ENCODE measurements at places on chromosomes 2 and 18.
A peak's percentile ranks its signal among the peaks of the same experiment; 100 is the strongest.

DNA sequence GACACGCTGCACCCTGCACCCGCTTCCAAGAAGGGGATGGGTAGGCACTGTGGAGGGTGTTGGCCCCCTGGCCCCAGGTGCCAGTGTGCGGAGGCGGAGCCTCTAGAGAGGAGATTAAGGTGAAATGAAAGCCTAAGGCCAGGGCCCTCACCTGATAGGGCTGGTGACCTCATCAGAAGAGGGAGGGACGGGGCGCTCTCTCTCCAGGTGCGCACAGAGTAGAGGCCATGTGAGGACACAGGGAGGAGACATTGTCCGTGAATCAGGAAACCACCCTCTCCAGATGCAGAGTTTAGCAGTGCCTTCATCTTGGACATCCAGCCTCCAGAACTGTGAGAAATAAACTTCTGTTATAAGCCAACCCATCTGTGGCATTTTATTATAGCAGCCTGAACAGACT lies 62.3 kb downstream of the PSMG2 start:
- no peak for DNase-seq

GRCh38 chr2:162114271-162114670 lies 37.8 kb downstream of the GCG start:
- no peak for DNase-seq

DNA sequence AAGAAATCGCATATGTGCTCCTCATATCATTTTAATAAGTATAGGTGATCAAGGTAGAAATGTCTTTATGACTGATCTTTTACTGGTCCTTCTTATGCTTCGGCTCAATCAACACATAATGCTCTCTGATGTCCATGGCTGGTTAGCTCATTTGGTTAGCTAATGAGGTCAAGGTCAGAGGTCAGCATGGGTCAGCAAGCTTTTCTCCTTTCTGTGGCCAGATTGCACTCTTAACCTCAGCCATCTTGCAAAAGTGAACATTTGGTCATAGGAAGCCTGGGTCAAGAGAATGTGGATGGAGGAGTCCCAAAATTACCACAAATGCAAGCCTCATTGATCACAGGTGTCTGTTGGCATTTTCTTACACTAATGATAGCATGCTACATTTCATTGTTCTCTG lies 35.4 kb upstream of the DARS1 start:
- no peak for DNase-seq

- DNase-seq = no peak
These were observed 104.2 kb downstream of the ZNF521 start for GRCh38 chr18:25247725-25248124.

DNA sequence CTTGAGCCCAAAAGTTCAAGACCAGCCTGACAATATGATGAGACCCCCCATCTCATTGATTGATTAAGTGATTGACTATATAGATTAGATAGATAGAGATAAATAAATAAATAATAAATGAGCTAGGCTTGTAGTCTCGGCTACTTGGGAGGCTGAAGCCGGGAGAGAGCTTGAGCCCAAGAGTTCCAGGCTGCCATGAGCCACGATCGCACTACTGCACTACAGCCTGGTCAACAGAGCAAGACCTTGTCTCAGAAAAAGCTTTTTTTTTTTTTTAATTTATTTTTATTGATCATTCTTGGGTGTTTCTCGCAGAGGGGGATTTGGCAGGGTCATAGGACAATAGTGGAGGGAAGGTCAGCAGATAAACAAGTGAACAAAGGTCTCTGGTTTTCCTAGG lies 12.4 kb downstream of the EIPR1 start:
- no peak for DNase-seq

DNA sequence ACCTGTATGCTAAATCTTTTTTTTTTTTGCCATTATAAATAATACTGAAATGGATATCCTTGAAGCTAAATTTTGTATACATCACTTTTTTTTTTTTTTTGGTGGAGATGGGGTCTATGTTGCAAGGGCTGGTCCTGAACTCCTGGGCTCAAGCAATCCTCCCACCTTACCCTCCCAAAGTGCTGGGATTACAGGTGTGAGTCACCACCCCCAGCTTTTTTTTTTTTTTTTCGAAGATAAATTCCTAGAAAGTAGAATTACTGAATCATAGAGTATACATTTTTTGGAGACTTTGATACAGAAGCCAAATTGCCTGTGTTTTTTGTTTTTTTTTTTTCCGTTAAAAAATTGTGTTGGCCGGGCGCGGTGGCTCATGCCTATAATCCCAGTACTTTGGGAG lies 51.0 kb upstream of the MCFD2 start:
- DNase-seq = no peak

- DNase-seq = no peak
These were observed 31.8 kb downstream of the CYRIA start for GRCh38 chr2:16633621-16634430.

DNA sequence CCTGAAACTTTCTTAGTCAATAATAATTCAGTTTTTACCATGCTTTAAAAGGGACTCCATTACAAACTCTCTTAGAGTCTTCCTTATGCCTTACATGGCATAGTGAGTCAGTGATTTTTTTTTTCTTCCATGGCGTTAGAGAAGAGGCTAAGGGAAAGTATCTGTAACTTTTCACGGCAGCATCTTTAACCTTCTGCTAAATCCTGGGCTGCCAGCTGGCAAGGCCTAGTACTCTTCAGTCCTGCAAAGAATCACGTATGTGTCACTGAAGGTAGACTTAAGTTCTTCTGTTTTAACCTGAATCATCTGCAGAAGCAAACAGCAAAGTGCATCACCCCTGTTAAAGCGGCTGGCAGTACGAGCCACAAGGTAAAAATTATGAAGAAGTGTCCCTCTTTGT lies 286.3 kb upstream of the FN1 start:
- no peak for DNase-seq

DNA sequence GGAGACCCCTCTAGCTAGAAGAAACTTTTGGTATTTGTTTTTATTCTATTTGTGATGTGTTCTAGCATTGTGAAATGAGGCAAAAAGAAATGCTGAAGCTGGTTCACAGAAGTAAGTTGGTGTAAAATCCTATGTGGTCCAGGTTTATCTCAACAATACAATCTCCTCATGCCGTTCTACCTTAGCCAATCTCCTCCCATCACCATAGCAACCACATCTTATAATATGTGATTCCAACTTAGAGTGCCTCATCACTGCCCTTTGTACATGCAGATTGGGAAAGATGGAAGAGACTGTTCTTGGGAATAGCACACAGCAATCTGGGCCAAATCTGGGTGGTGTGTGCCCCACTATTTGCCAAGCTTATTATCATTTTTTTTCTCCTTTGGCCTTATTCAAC lies 30.3 kb downstream of the DPP10 start:
- DNase-seq = no peak

DNA sequence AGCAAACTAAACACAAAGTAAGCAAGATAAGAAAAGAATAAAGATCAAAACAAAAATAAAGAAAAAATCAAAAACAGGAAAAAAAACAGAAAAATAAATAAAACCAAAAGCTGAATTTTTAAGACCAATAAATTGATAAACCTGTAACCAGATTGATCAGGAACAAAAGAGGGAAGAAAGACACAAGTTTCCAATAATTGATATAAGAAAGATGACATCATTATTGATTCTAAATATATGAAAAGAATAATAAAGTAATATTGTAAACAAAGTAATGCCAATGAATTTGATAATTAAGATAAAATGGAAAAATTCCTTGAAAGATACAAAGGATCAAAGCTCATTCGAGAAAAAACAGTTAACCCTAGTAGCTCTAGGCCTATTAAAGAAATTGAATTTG lies 394.6 kb upstream of the LRATD1 start:
- no peak for DNase-seq

GRCh38 chr2:24147364-24147763 lies 24.1 kb downstream of the FAM228B start:
- no peak for DNase-seq

DNA sequence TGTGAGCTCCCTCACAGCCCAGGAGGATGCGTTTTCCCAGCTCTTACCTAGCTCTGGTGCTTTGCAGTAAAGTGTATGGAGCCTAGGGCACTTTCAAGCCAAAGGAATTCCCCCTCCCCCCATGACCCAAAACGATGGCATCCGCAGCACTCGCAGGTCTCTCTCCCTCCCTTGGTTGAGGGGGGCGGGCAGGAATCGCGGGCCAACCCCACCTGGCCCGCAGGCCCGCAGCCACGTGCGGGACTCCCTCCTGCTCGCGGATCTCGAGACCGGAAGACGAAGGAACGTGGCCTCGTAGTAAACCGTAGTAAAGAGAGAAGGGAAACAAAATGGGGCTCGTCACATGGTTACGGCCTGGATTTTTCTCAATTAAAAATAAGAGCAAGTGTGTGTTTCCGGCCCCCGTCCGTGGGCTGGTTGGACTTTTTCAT lies 8.5 kb downstream of the IRS1 start:
- peak; percentile 48 for DNase-seq

GRCh38 chr2:232772531-232772930 lies 3.8 kb downstream of the KCNJ13 start:
- peak; percentile 64 for DNase-seq

DNA sequence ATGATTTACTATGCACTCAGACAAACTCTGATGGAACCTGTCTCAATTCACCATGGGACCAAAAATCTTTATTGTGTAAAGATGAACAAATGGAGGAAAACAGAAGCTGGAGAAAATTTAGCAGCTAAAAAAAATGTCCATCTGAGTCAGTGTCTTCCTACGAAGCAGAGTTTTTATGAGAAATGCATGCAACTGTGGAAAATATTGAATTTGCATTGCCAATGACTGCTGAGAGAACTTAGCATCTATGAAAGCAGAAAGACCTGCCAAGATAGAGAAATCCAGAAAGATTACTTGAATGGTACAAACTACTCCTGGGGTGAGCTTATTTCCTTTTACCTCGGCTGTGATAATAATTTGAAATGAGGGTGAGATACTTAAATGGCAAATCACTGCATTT lies 289.7 kb upstream of the GCFC2 start:
- no peak for DNase-seq

- no peak for DNase-seq
These were observed 30.6 kb downstream of the ARMC9 start for GRCh38 chr2:231228974-231229529.

DNA sequence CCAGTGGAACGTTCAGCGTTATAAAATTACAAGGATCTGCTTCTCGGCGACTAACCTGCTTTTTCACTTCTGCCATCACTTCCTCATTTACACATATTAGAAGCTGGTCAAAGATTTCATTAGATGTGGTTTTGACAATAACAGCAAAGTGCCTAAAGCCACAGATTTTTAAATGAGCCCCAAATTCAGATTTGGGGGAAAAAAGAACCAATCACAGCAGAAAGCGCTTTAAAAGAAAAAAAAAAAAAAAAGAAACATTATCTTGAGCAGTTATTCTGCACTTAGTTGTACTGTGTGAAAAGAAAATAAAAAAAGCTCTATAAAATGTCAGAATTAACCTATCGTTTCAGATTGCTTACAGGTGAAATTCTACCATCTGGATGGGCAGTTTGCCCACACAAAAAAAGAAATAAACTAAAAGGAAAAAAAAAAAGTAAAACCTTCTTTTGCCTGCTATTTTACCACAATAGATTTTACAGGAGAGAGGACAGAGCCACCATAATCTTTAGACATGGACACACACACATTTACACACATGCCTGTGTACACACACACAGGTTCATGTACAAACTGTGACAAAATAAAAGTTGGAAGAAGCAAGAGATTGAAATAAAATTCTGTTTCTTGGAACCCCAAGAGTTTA lies 167.2 kb downstream of the TCF4 start:
- no peak for DNase-seq

DNA sequence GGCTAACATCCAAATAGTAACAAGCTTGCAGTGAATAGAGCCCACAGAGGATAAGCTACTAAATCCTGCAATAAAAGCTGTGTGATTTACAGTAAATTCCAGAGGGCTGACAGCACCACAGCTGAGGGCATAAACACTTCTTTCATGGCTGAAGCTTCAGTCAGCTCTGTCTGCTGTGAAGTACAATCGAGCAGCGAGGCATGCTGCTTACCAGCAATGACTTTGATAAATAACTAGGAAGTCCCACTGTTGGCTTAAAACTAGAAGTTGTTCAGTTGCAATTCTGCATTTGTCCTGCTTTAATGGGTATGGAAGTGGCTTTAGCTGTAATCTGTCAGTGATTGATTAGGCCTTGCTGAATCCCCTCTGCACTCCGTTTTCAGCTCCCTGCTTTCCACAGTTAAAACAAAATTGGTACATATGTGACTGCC lies 65.2 kb upstream of the FIGN start:
- no peak for DNase-seq

DNA sequence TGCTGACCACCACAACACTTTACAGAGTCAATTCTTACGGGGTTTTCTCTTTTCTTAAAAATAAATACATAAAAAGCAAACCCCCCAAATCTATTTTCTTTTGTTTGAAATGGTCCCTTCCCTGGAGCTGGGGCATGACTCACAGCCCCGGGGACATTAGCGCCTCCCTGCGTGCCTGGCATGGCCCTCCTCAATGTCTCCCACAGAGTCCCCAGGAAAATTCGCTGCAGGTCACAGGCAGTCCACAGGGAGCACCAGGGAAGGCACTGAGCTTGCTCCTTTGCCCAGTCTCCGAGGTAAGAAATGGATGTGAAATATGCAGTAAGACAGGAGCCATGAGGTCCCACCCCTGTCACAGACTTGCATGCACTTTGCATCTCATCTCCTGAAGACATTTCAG lies 142.5 kb downstream of the LAMA1 start:
- DNase-seq = no peak

GRCh38 chr2:205834796-205835195 lies 152.5 kb downstream of the NRP2 start:
- DNase-seq = no peak

DNA sequence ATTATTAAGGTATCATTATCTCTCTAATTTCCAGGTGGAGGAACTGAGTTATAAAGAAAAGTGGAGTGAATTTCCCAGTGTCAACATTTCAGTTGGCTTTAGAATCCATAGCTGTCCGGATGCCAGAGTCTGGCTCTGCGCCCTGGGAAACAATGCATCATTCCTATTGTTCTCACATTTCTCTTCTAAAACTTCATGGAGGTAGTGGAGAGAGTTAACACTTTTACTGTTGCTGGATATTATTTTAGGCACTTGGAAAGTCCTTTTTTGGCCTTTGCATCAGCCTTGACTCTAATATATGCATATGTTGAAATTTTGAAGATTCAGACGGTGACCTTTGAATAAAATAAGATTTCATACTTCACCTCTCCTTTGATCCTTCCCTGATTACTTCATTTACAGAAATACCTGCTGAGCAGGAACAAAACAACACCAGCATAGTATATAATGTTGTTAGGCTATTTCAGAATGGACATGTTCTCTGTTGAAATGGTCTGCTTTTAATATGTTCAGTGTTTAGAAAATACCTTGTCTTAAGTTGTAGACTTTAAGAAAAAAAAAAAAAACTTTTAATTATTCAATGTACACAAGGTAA lies 148.8 kb downstream of the EPHA4 start:
- no peak for DNase-seq

- no peak for DNase-seq
These were observed 248.6 kb downstream of the NDUFA10 start for GRCh38 chr2:239776436-239777005.
